ENCODE measurements at places on chromosomes 6 and 20. TPM values are rescaled to one million over a fixed set of nuclear protein-coding genes. Genes with fewer than 3 reads are reported as not detected.

DNA sequence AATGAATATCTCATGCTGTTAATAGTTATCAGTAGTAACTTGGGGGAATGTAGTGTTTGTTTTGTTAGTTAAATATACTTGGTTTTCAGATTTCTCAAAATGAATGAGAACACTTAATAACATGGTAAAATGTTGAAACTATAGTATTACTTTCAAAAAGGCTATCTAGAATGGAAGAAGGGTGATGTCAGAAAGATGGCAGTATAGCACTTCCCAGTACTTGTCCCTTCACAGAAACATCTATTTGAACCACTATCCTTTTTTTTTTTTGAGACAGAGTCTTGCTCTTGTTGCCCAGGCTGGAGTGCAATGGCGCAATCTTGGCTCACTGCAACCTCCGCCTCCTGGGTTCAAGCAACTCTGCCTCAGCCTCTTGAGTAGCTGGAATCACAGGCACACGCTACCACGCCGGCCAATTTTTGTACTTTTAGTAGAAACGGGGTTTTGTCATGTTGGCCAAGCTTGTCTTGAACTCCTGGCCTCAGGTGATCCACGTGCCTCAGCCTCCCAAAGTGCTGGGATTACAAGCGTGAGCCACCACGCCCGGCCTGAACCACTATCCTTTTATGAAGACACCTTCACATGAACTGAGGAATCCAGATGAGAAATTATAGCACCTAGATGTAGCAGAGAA is 4.7 kb upstream of the ECHDC1 start:
- peaks cover 2% of the 10 kb centered on the region for H3K27me3 ChIP-seq
- H3K4me3 ChIP-seq: no peak overlapping the region
- peaks cover 9% of the 10 kb centered on the region for H3K36me3 ChIP-seq
- DNase-seq: no peak
- H3K4me1 ChIP-seq: peaks cover 7% of the 10 kb centered on the region

DNA sequence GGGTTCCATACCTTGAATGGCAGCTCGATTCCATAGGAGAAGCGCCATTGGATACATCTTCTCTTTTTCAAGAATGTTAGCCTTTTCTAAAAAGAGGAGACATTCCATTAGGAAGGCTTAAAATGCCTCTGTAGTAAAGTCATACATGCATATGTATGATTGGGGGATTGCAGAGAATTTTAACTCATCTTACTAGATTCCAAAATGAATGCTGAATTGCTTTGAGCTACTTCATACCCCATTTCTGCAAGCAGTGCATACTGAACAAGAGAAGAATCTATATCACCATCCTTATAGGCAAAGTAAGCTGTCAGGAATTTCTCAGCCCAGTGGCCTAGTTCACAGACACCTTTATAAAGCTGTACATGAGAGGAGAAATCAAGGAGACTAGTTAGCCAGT is 80.3 kb downstream of the NDUFAF5 start:
- H3K27ac ChIP-seq: no peak overlapping the region
- DNase-seq: no peak
- no peak overlapping the region for H3K4me3 ChIP-seq
- H3K36me3 ChIP-seq: no peaks in the 10 kb centered on the region
- no peaks in the 10 kb centered on the region for H3K4me1 ChIP-seq

GRCh38 chr6:24458134-24458533 is 31.2 kb downstream of the GPLD1 start:
- no peaks in the 10 kb centered on the region for H3K4me1 ChIP-seq
- H3K36me3 ChIP-seq: no peaks in the 10 kb centered on the region
- DNase-seq: no peak
- H3K27me3 ChIP-seq: no peaks in the 10 kb centered on the region
- H3K4me3 ChIP-seq: no peak overlapping the region

- peaks cover 16% of the 10 kb centered on the region for H3K27me3 ChIP-seq
- H3K4me1 ChIP-seq: peaks cover 4% of the 10 kb centered on the region
- no peak overlapping the region for H3K4me3 ChIP-seq
- H3K27ac ChIP-seq: no peak overlapping the region
These were observed 56.4 kb downstream of the CD24 start for GRCh38 chr6:106918115-106918514.

DNA sequence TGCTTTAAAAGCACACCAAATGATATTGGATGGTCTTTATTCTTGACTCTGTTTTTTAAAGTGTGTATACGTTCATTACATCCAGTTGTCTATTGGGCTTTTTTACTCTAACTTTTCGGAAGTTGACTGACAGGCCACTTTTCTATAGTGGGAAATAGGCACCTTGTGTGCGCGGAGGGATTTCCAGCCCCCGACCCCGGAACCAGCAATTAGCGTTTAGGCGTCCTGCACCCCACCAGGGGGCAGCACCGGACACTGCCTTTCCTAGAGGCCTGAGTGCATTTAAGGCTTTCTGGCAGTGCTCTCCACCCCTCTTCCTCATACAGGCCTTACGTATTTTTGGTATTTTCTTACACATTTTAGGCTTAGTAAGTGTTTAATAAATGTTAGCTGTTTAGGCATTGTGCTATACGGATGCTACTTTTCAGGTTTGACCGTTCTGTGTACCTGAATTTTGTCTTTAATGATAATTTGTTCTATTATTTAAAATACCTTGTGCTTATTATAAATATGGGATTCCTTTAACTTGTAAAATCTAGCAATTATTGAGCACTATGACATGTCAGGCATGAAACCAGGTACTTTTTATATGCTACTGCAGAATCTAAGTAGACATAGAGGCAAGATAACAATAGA is 231.8 kb downstream of the BCKDHB start:
- no peaks in the 10 kb centered on the region for H3K4me1 ChIP-seq
- DNase-seq: peak; percentile 83
- H3K27ac ChIP-seq: no peak overlapping the region
- H3K36me3 ChIP-seq: no peaks in the 10 kb centered on the region
- H3K27me3 ChIP-seq: no peaks in the 10 kb centered on the region
- no peak overlapping the region for H3K4me3 ChIP-seq

Gene PLEKHG1
- total RNA-seq: 11.6 TPM

Gene FUCA2
- 6.7 TPM for total RNA-seq
